ENCODE measurements at places on chromosomes 16 and 17.

DNA sequence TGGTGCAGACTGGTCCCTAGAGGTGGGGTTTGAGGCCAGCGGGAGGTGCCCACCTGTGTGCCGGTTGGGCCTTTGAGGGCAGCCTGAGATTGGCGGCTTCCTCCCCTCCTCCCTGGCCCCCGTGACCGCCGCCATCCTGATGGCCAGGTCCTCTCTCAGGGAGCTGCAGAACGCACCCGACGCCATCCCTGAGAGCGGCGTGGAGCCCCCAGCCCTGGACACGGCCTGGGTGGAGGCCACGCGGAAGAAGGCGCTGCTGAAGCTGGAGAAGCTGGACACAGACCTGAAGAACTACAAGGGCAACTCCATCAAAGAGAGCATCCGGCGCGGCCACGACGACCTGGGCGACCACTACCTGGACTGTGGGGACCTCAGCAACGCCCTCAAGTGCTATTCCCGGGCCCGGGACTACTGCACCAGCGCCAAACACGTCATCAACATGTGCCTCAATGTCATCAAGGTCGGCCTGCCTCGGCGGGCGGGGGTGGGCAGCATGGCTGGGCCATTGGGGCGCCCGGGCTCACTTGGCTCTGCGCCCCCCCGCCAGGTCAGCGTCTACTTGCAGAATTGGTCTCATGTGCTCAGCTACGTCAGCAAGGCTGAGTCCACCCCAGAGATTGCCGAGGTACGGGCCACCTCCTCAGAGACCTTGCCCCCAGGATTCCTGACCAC is 2.8 kb downstream of the GPS1 start:
- H3K27ac ChIP-seq: no peak overlapping the region
- H3K27me3 ChIP-seq: no peaks in the 10 kb centered on the region
- no peaks in the 10 kb centered on the region for H3K36me3 ChIP-seq
- peaks cover 35% of the 10 kb centered on the region for H3K4me1 ChIP-seq

GRCh38 chr17:7513850-7514419 is 29.8 kb downstream of the POLR2A start:
- no peak for DNase-seq
- peaks cover 14% of the 10 kb centered on the region for H3K36me3 ChIP-seq
- H3K27me3 ChIP-seq: no peaks in the 10 kb centered on the region
- H3K4me3 ChIP-seq: no peak overlapping the region

- no peak overlapping the region for H3K4me3 ChIP-seq
- no peak for DNase-seq
- H3K4me1 ChIP-seq: no peaks in the 10 kb centered on the region
- H3K27me3 ChIP-seq: no peaks in the 10 kb centered on the region
- H3K36me3 ChIP-seq: no peaks in the 10 kb centered on the region
- H3K27ac ChIP-seq: no peak overlapping the region
Measured at GRCh38 chr17:6901086-6901485, 69.6 kb upstream of the TEKT1 start.

- H3K27me3 ChIP-seq: no peaks in the 10 kb centered on the region
Measured at GRCh38 chr17:80312621-80313135, 52.0 kb downstream of the RNF213 start.

DNA sequence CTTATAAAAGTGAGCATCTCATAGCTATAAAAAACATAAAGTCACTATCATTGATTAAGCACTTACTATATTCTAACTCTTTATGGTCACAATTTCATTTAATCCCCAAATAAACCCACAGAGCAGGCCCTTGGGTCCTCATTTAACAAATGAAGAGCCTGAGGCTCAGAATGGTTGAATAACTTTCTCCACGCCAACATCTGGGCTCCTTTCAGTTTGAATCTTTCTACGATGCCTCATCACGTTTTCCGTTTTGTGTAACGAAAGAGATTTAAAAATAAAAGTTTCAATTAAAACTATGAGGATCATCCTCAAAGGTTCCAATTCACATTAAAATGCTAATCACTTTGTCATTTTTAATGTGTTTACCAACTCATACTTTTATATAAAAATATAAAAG is 74.2 kb upstream of the ADAMTS18 start:
- no peak overlapping the region for H3K27ac ChIP-seq
- H3K4me3 ChIP-seq: no peak overlapping the region
- peaks cover 2% of the 10 kb centered on the region for H3K4me1 ChIP-seq
- no peaks in the 10 kb centered on the region for H3K27me3 ChIP-seq

GRCh38 chr16:50683689-50684374 is 2.7 kb upstream of the SNX20 start:
- peaks cover 13% of the 10 kb centered on the region for H3K4me1 ChIP-seq
- H3K27ac ChIP-seq: no peak overlapping the region
- H3K4me3 ChIP-seq: no peak overlapping the region

- H3K4me1 ChIP-seq: peaks cover 6% of the 10 kb centered on the region
- H3K4me3 ChIP-seq: no peak overlapping the region
- H3K36me3 ChIP-seq: no peaks in the 10 kb centered on the region
Measured at GRCh38 chr16:5064915-5065314, 841 bp downstream of the C16orf89 start.

DNA sequence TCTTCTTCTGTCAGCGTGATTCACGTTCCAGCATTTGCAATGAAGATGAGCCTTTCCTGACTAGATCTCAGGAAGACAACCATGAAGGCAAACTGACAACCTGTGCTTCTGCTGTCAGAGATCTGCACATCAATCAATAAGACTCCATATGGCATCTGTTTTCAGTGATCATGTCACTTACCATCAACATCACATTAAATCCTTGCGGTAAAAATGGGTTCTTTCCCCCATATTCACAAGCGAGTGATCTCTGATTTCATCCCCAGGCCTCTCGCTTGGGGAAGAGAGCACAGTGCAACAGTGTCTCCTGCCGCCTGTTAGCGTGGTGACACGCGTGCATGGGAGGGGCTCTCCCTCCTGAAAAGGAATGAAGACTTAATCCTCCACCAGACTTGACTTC is 11.1 kb downstream of the NACA2 start:
- H3K36me3 ChIP-seq: no peaks in the 10 kb centered on the region
- no peak overlapping the region for H3K4me3 ChIP-seq
- no peak for DNase-seq
- H3K27ac ChIP-seq: no peak overlapping the region
- no peaks in the 10 kb centered on the region for H3K27me3 ChIP-seq
- peaks cover 4% of the 10 kb centered on the region for H3K4me1 ChIP-seq

- no peak overlapping the region for H3K27ac ChIP-seq
- no peaks in the 10 kb centered on the region for H3K36me3 ChIP-seq
- H3K27me3 ChIP-seq: no peaks in the 10 kb centered on the region
- no peaks in the 10 kb centered on the region for H3K4me1 ChIP-seq
- H3K4me3 ChIP-seq: no peak overlapping the region
Measured at GRCh38 chr17:34816848-34817247, 144.4 kb downstream of the CCT6B start.

DNA sequence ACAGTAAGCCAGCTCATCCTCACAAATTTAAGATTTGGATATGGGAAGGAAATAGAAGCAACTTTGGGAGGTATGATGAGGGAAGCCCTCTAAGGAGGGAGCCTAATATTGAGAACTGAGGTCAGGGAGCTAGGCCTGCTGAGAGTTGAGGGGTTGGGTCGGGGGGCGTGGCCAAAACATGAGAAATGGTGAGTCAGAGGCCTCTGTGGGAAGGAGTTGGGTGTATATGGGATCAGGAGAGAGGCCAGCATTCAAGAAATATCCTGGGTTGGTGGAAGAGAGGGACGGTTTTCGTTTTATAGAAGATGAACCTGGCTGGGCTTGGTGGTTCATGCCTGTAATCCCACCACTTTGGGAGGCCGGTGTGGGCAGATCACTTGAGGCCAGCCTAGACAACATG is 48.4 kb downstream of the CLEC16A start:
- H3K4me1 ChIP-seq: 0 out of 2 replicates have a peak, but pooled peaks cover under 1% of the 10 kb centered on the region
- H3K27me3 ChIP-seq: no peaks in the 10 kb centered on the region
- no peaks in the 10 kb centered on the region for H3K36me3 ChIP-seq
- no peak overlapping the region for H3K4me3 ChIP-seq
- DNase-seq: no peak

GRCh38 chr16:55482056-55482455 is 3.1 kb downstream of the MMP2 start:
- no peaks in the 10 kb centered on the region for H3K27me3 ChIP-seq
- H3K4me1 ChIP-seq: no peaks in the 10 kb centered on the region
- H3K36me3 ChIP-seq: no peaks in the 10 kb centered on the region
- no peak overlapping the region for H3K4me3 ChIP-seq
- no peak for DNase-seq

DNA sequence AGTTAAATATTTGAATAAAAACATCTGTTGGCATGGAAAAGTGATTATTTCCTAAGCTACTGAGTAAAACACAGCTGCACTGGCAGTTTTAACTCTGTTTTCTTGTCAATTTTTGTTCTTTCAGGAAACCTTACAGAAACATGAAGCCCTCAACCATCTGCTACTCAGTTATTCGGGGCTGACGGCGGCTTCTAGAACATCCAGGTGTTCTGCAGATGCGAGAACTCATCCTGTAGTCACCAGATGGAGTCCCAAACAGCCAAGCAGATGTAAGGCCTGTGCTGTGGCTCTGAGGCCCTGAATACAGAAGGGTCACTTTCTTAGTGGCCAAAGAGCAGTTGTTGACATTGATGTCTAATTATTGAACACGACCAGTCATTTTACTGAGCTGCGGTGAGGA is 15.5 kb downstream of the ARSG start:
- H3K36me3 ChIP-seq: no peaks in the 10 kb centered on the region
- no peak overlapping the region for H3K27ac ChIP-seq
- H3K27me3 ChIP-seq: no peaks in the 10 kb centered on the region
- H3K4me3 ChIP-seq: no peak overlapping the region
- no peak for DNase-seq
- H3K4me1 ChIP-seq: peaks cover 18% of the 10 kb centered on the region

DNA sequence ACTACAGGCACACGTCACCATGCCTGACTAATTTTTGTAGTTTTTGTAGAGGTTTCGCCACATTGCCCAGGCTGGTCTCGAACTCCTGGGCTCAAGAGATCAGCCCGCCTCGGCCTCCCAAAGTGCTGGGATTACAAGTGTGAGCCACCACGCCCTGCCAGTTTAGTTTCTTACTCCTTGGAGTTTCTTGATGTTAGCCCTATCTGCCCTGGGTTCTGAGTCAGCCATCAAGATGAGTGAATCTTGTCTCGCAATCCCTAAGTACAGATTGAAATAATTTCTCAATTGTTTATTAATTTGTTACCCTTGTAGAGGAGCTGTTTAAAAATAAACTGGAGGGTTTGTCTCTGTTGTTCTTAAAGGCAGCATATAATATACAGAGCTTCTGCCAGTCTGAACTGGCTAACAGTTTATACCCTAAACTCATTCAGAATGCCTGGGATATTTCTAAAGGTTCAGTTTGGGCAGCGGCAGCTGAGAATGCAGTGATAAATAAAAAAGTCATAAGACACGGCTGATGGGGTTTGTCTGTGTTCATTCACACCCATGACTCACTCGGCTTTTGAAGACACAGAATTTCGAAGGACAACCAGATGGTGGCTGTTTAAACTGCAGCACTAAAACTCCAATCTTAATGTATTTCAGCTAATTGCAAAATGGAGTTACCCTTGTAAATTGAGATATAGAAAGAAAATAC is 39.6 kb downstream of the GPRC5B start:
- no peaks in the 10 kb centered on the region for H3K27me3 ChIP-seq
- H3K4me3 ChIP-seq: no peak overlapping the region
- no peak for DNase-seq
- H3K4me1 ChIP-seq: no peaks in the 10 kb centered on the region

DNA sequence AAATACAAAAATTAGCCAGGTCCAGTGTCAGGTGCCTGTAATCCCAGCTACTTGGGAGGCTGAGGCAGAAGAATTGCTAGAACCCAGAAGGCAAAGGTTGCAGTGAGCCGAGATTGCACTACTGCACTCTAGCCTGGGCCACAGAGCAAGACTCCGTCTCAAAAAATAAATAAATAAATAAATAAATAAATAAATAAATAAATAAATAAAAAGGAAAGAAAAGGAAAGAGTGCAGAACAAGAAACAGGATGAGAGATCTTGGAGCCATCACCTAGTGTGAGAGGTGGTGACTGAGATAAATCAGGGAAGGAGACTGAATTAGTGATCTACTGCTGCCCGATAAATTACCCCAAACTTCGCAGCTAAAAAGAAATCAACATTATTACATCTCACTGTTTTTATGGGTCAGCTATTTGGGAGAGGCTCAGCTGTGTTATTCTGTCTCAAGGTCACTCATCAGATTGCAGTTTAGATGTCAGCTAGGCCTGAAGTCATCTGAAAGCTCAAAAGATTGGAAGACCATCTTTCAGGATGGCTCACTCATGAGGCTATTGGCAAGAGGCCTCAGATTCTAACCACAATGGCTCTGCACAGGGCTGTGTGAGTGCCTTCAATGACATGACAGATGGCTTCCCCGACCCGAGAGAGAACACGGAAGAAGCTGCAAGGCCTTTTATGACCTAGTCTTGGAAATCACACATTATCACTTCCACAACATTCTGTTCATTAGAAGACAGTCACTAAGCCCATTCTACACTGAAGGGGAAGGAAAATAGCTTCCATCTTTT is 66.4 kb downstream of the CMC2 start:
- no peaks in the 10 kb centered on the region for H3K27me3 ChIP-seq
- no peak overlapping the region for H3K27ac ChIP-seq
- no peaks in the 10 kb centered on the region for H3K36me3 ChIP-seq
- H3K4me1 ChIP-seq: peaks cover 9% of the 10 kb centered on the region
- no peak for DNase-seq
- no peak overlapping the region for H3K4me3 ChIP-seq

GRCh38 chr16:73265124-73265837 is 217.4 kb upstream of the ZFHX3 start:
- no peak overlapping the region for H3K27ac ChIP-seq
- no peak for DNase-seq

- no peaks in the 10 kb centered on the region for H3K4me1 ChIP-seq
- no peak for DNase-seq
- no peak overlapping the region for H3K4me3 ChIP-seq
- H3K36me3 ChIP-seq: no peaks in the 10 kb centered on the region
- no peaks in the 10 kb centered on the region for H3K27me3 ChIP-seq
Measured at GRCh38 chr17:78409191-78409928, 30.9 kb downstream of the PGS1 start.

DNA sequence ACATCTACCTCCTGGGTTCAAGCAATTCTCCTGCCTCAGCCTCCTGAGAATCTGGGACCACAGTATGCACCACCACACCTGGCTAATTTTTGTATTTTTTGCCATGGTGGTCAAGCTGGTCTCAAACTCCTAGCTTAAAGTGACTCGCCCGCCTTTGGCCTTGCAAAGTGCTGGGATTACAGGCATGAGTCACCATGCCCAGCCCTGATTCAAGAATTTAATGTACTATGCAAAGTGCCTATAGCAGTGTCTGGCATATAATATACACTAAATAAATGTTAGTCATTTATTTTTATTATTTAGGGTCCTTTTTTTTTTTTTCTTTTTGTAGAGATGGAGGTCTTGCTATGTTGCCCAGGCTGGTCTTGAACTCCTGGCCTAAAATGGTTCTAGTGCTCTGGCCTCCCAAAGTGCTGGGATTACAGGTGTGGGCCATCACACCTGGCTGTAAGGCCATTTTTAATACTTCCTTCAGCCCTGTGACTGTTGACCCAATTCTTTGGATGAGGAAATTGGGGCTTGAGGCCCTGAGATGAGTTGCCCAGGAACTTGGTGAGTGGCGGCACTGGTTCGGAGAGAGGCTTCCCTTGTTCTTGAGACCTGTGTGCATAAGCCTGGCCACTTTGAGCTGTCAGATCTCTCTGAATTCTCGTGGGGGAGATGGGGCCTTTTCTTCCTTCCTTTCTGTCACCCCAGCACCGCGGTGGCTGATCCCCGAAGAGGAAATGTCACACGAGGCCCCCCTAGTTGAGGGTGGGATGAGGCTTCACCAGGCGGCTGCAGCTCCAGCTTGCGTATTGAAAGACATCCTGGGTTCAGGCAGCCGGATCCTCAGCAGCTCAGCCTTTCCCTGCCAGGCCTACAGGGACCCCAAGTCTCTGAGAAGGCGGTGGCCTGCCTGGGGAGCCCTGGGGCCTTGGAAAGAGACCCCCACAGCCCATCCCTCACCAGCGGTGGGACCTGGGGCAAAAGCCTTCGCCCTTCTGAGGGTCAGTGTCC is 38.7 kb downstream of the LAT start:
- peaks cover 8% of the 10 kb centered on the region for H3K4me1 ChIP-seq
- H3K4me3 ChIP-seq: no peak overlapping the region
- no peak overlapping the region for H3K27ac ChIP-seq

Measured in Karpas-422 (cell line).